ENCODE measurements at places on chromosomes 2 and 18.

DNA sequence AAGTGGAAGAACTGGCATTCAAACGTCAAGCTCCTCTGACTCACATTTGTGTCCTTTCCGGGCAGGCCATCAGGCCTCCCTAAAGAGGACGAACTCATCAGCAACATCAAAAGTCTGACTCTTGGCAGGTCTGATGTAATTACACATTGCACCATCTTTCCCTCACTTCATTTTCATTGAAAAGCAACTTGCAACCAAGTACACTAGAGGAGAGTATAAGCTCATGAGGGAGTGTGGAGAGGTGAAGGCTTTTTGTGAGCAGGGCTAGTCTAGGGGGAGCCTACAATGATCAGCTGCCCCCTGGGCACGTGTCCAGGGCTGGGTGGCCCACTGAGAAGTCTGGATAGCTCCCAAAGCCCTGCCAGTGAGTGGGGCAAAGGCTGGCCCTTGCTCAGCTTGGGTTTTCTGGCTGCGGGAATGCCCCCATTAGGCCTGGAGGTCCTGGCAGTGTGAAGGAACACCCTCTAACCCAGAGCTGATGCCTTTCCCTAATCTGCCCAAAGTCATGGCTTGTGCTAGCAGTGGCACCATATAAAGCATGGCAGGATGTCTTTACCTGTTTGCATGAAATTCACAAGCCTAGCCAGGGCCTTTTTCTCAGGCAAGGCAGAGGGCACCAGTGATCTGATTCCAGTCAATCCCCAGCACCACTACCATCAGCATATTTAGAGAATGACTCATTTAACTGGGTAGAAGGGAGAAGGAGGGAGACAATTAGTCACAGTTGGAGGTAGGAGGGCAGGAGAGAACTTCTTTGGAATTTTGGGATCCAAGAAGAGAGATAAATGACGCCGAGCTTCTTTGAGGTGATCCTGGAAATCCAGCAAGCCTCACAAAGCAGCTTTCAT is 8.5 kb upstream of the DAW1 start:
- no peak for DNase-seq

DNA sequence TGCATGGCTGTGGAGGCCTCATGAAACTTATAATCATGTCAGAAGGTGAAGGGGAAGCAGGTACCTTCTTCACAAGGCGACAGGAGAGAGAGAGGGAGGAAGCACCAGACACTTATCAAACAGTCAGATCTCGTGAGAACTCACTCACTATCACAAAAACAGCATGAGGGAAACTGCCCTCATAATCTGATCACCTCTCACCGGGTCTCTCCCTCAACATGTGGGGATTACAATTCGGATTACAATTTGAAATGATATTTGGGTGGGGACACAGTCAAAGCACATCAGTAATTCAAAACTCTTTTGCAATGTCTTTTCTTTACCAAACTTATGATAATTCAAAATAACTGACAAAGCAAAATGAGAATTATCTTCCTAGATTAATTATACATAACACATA is 8.5 kb upstream of the CCDC68 start:
- DNase-seq = no peak

DNA sequence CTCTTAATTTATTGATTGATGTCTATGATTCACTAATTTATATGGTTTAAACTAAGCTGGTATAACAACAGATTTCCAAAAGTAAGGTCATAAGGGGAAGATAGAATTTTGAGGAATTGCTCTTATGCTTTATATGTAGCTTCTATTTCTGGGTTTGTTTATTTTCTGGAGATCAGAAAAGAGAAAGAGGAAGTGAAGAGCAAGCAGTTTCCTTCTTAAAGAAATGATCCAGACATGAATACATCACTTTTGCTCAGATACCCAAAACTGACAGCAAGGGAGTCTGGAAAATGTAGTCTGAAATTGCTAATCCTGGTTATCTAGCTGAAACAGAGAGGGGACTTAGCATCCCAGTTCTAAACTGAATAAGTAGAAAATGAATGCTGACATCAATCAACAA is 912.5 kb upstream of the CRIM1 start:
- no peak for DNase-seq

GRCh38 chr2:10278763-10279471 is 23.8 kb upstream of the HPCAL1 start:
- DNase-seq = no peak

GRCh38 chr18:25190472-25190871 is 161.5 kb downstream of the ZNF521 start:
- no peak for DNase-seq

GRCh38 chr18:23933407-23933806 is 81.1 kb upstream of the TTC39C start:
- no peak for DNase-seq

- DNase-seq = no peak
Measured at GRCh38 chr2:16183345-16183744, 243.0 kb downstream of the MYCN start.

DNA sequence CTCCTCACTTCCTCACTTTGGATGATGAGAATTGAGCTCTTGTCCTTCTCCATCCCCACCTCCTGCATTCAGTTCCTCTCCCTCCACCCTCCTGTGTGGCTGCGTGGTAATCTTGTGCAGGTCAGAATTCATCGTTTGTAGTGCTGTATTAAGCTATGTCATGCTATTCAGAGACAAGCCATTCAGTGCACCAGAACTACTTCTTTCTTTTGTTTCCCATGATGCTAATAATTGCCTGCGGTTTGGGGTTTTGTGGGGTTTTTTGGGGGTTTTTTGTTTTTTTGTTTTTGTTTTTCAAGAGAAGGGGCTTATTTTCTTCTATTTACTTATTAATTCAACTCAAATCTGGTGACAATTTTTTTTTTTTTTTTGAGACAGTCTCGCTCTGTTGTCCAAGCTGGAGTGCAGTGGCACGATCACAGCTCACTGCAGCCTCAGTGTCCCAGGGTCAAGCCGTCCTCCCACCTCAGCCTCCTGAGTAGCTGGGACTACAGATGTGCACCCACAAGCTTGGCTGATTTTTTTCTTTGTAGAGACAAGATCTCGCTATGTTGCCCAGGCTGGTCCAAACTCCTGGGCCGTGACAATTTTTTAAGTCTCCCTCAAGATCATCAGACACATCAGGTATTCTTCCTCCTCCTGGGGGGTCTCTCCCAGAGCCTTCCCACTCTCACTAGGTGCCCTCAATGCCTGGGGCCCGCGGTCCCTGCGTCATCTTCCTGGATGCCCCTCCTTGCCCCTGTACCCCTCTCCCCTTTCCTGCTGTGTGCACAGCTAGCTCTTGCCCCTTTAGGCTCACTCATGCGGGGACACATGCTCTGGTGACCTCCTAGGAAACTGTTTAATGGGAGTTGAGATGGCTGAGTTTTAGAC is 37.8 kb downstream of the MAL start:
- DNase-seq = no peak

DNA sequence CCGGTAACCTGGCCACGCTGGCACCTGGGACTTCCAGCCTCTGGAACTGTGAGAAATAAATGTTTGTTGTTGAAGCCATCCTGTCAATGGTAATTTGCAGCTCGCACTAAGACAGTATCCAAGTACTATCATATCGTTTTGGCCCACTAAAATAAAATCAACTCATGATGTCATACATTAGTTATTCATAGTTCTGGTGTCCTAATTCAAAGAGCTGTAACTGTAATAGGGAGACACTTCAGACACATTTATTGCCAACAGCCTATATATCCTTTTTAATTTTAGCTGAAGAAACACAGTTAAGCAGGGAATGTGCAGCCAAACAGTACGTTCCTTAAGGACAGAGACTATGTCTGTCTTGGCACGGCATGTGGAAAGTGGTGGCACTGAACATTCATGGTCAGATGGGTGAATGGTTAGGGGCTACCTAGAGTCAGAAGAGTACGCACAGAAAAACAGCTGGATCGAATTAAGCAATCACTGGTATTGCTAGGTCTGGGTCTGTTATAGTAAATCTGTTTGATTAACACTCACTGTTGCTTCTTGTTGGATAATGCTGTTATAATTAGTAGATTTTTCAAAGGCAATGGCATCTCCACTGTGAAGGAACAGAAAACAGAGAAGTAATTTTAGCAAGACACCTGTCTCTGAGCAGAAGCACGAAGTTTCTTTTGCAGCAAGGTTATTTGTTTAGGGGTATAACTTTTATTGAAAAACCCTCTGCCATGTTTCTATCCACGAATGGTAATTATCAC is 41.3 kb upstream of the CREG2 start:
- no peak for DNase-seq

DNA sequence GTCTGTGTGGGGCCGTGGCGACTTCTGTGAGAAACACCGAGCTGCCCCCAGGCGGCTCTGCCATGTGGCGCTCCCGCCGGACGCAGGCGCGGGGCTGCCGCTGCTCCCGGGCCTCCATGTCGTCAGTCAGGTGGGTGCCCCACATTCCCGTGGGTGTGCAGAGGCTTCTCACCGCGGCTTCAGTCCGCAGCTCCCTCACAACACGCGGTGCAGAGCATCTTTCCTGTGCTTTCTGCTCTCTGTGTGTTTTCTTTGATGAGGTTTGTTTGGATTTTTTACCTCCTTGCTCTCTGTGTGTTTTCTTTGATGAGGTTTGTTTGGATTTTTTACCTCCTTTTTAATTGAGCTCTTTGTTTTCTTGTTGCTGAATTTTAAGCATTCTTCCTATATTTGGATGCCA is 13.0 kb downstream of the AQP12A start:
- no peak for DNase-seq

DNA sequence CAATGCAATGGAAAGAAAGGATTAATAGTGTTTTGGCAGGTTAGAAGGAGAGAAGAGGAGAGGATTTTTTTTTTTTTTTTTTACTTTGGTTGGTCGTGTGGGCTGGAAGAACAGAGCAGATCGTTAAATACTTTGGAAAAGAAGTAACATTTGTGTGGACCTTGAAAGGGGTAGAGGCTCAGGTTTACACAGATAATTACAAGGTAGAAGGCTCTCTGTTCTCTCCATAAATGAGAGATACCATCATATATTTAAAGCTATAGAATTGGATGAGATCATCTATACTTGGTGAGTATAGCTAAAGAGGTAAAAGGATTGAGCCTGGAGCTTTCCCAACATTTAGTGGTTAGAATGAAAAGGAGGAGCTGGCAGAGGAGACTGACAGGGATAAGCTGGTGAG is 49.0 kb downstream of the SMCHD1 start:
- DNase-seq = no peak

DNA sequence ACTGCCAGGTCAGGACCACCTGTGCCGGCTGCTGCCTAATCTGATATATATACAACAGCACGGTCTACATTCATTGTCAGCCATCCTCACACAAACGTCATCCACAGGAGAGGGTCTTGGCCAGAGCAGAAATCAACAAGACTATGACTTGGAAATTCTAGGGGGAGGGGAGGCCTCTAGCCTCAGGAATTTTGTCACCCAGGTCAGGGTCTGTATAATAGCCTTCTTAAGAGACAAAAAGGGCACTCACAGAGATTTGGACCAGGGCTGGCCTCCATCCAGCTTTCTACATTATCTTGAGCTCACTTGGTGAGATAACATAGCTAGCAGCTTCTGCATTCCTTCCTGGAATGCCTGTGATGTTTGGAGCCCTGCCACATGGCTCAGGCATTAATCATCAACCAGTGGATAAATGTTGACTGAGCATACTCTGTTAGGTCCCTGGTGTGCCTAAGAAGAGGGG is 50.4 kb upstream of the CTIF start:
- DNase-seq = no peak

- no peak for DNase-seq
Measured at GRCh38 chr2:189082376-189082975, 97.1 kb downstream of the COL5A2 start.

DNA sequence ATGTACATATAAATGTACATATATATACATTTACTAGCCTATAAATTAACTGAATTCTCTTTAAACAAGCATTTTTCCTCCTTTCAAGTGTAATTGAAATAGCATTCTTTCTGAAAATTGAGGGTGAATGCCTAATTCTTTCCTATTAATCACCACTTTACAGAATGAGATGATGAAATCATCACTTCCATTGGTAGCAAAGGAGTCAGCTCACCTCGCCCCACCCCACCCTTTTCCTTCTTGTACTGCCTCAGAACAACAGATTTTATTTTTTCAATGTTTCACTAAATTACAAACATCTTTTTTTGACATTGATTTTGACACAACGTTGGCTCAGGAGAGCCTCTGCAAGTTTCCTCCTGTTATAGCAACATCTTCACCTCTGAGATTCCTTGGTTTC is 181.9 kb upstream of the CDH7 start:
- DNase-seq = no peak

DNA sequence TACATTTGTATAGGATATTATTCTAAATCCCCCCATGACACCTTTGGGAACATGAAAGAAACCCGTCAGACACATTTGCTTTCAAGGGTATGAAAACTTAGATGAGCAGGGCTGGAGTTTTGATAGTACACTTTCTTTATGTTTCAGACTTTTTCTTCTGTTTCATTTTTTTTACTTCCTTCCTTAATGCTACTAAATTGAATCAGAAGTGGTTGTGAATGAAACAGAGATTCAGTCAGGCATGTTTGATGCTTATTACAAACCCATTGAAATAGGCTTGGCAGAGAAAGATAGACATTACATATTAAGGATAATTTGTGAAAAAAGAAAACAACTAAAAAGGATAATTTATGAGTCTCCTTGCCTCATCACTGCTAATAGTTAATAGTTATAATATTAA is 26.8 kb downstream of the SLC30A6 start:
- DNase-seq = no peak

- no peak for DNase-seq
Measured at GRCh38 chr18:37980556-37980955, 415.0 kb upstream of the CELF4 start.

- no peak for DNase-seq
Measured at GRCh38 chr18:32335228-32335627, 135.5 kb downstream of the GAREM1 start.

DNA sequence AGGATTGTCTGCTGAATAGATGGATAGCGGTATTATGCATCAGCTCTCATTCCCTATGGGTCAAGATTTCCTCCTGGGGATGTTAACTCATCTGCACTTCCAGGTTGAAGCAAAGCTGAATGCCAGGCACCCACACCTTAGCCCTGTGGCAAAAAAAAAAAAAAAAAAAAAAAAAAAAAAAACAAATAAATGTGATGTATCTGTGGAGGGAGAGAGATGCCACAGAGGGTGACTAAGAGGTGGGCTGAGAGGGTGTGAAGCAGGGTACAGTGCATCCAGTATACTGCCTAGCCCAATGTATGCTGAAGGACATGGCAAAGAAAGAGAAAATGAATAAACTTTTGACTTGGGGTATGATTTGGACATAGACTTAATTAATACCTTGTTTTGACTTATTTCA is 91.4 kb downstream of the COPS8 start:
- DNase-seq = no peak

- DNase-seq = no peak
Measured at GRCh38 chr2:43563679-43564078, 32.2 kb downstream of the THADA start.

DNA sequence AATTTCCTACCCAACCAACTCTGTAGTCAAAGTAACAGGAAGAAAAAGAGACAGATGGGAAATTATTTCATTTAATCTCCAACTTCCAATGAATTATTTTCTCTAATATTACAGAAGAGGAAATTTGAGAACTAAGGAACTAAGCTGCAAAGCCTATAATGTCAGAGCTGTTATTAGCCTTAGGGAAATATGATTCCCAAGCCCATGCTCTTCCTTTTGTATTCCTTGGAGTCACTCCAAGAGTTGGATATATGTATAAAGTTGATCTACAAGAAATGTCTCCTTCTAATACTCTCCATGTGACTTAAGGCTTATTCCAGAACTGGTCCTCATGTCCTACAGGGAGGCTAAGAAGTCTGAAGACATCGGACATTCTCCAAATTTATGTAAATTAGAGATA is 31.6 kb upstream of the VWC2L start:
- DNase-seq = no peak

Data from nucleus accumbens (tissue), 56 donors.